A673 (cell line): ENCODE measurements at places on chromosomes 11 and 22. TPM values are rescaled to one million over a fixed set of nuclear protein-coding genes. Genes with fewer than 3 reads are reported as not detected.

OR8G1 gene
- total RNA-seq = not detected in 2 replicates

RFPL2 gene
- 0.13 TPM in 1 of 2 replicates, not detected in the other for total RNA-seq

GLYAT gene
- total RNA-seq = 0.39 TPM in 1 of 2 replicates, not detected in the other

RNF215 gene
- 18.9 and 22.4 TPM in 2 replicates for total RNA-seq

IFITM10 gene
- total RNA-seq = 0.24 TPM in 1 of 2 replicates, not detected in the other

SSTR3 gene
- not detected in 2 replicates for total RNA-seq

OR4A16 gene
- 1.7 and 3.0 TPM in 2 replicates for total RNA-seq

KRTAP5-10 gene
- not detected in 2 replicates for total RNA-seq

FLRT1 gene
- 0.45 and 1.9 TPM in 2 replicates for total RNA-seq

GRCh38 chr11:108724974-108725689 is 60.3 kb downstream of the DDX10 start:
- DNase-seq = no peak

- no peak for DNase-seq
Measured at GRCh38 chr11:14852571-14853177, 39.4 kb downstream of the CYP2R1 start.

GRCh38 chr11:27926981-27927481 is 180.9 kb downstream of the KIF18A start:
- peak; percentile 87 for DNase-seq

GRCh38 chr11:13699041-13699440 is 30.6 kb downstream of the FAR1 start:
- no peak for DNase-seq

- DNase-seq = no peak
Measured at GRCh38 chr11:8697054-8697453, 14.5 kb downstream of the RPL27A start.

DNA sequence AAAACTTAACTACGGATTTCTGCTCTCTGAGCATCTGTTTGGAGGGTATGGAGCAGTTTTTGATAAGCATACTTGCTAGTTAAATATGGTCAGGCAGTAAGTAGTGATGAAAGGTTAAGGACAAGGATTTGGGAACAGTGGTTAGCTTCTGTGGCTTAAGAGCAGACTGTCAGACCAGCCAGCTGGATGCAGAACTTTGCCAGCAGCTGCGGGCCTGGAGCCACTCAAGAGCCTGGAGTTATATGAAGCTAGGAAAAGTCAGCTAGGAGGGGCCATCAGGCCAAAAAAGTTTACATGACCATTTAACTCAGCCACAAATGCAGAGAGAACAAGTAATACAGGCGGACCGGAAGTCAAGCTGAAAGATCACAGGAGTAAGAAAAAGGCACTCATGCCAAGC is 1817.7 kb downstream of the LRRC4C start:
- no peak for DNase-seq

GRCh38 chr22:44668886-44669521 is 33.0 kb upstream of the PRR5 start:
- no peak for DNase-seq

- no peak for DNase-seq
Measured at GRCh38 chr22:48153726-48154125, 1391.3 kb downstream of the TBC1D22A start.

- DNase-seq = no peak
Measured at GRCh38 chr11:76557466-76557865, 112.6 kb downstream of the EMSY start.

GRCh38 chr22:30606455-30607299 is at the start of gene TCN2:
Gene TCN2 (plus strand): TSS chr22:30607174. CDS start chr22:30607332, 158 bp downstream.
- DNase-seq = peak; percentile 67

GRCh38 chr22:25111579-25112517 is 87.8 kb upstream of the CRYBB3 start:
- no peak for DNase-seq

GRCh38 chr11:119688356-119688755 is 40.6 kb downstream of the NECTIN1 start:
- no peak for DNase-seq

DNA sequence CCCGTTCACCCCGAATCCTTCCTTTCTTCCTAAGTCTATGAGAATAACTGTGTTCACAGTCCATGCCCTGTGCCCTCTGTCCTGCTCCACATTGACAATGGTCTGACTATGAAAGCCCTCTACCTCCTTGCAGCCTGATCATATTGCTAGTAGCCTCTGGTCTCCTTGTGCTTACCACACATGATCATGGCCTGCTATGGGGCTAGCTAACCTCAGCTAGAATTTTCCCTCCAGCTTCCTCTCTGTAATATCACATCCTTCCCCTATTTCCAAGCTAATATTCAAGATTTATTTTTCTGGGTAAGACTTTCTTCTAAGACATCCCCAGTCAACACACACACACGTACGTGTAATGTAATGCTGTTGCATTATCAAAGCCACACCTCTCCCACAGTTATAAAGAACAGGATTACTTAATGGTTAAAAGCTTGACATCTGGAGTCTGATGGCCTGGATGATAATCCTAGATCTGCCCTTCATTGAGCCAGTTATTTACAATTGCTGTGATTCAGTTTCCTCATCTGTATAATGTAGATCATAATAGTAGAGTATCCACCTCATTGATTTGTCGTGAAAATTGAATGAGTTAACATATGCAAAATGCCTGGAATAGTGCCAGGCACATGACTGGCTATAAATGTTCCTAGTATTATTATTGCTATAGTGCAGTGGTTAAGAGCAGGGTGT is 214.4 kb upstream of the BLID start:
- no peak for DNase-seq

DNA sequence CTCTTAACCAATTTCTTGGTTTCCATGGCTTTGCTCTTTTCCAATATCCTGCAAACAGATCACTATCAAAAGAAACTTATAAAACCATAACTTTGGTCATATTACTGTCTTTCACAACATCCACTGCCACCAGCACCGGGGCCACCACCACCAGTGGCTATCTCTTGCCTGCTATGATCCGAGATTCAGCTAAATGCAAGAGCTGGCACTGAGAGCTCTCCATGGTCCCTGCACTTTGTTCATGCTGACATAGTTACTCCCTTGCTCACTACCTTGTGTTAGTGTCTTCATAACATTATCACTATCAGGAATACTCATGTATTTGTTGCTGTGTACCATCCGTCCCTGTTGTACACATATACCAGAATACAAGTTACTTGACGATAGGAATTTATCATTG is 299.0 kb downstream of the ETS1 start:
- DNase-seq = no peak

GRCh38 chr11:18013790-18014507 is 1.1 kb upstream of the SERGEF start:
- no peak for DNase-seq

DNA sequence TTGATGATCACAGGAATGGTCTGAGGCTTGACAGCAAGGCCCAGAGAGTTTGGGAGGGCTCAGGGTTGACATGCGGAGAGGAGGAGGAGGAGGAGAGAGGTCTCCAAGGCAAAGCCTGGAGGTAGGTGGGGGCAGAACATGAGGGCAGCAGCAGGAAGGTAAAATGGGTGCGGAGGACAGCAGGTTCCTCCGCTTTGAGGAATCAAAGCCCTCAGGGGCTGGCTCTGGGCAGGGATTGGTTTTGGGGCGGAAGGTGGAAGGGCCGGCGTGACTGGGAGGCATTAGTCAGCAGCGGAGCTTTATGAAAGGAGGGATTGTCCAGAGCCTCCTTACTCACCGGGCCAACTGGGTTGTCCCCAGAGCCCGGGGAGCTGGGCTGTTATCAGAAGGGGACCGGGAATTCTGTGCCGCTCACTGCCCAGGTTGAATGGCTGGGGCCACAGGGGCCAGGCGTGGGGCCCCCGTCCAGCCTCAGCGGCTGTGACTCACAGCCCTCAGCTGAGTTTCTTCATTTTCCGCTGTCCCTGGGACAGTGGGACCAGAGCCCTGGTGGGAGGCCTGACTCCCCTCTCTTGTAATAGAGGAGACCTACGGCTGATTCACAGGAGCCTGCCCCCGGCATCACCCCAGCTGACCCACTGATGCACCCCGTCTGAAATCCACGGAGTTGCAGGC is 36.2 kb downstream of the LIF start:
- DNase-seq = no peak
